Sigmoid colon (tissue), 7 donors: ENCODE measurements at places on chromosomes 6 and 20. TPM values are rescaled to one million over a fixed set of nuclear protein-coding genes. Genes with fewer than 3 reads are reported as not detected.

DNA sequence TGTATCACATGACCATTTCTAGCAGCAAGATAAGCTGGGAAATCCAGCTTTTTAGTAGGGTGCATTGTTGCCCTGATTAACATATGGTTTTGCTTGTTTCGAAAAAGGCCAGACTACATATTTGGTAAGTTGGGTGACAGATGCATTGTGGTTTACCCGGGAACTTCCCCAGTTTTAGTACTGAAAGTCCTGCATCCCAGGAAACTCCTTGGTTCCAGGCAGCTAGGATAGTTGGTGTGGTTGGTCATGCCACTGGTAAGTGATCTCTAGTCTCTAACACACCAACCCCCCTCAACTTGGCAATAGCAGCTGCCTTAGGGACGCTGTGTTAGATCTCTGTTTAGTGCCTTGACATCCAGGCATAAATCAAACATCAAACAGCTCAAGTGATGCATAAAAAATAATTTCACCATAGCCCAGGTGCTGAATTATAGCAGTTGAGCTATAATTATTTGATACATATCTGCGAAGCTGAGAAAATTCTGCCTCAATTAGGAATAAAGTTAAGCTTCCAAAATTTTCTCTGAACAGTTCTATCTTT is 216.5 kb downstream of the TFAP2C start:
- H3K36me3 ChIP-seq: no peaks in the 10 kb centered on the region
- no peaks in the 10 kb centered on the region for H3K27me3 ChIP-seq
- H3K4me1 ChIP-seq: peaks cover 45% of the 10 kb centered on the region

DNA sequence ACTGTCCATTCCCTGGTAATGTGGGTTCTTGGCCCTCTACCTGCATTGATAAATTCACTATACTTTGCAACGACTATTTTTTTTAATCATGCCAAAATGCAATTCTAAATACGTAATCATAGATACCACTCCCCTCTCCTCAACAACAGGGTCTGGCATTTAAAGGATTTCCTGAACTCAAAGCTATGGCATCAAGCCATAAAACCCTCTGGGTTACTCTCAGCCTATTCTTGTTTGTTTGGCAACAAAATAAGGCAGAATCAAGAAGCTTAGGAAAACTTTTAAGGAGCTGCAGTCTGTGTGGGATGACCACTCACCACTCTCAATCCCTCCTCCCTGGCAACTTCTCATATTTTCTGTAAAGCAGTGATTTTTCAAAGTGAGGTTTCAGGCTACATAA is 669.9 kb upstream of the ID4 start:
- H3K4me1 ChIP-seq: no peaks in the 10 kb centered on the region
- no peak overlapping the region for H3K27ac ChIP-seq
- no peak for DNase-seq
- no peak overlapping the region for H3K4me3 ChIP-seq
- H3K36me3 ChIP-seq: no peaks in the 10 kb centered on the region

The SSTR4 gene
- 0.04 TPM for polyA plus RNA-seq

GRCh38 chr6:8181951-8182845 is 79.8 kb upstream of the EEF1E1 start:
- no peaks in the 10 kb centered on the region for H3K36me3 ChIP-seq
- no peaks in the 10 kb centered on the region for H3K27me3 ChIP-seq
- H3K4me3 ChIP-seq: no peak overlapping the region
- H3K27ac ChIP-seq: no peak overlapping the region
- H3K4me1 ChIP-seq: peaks cover 24% of the 10 kb centered on the region
- no peak for DNase-seq

DNA sequence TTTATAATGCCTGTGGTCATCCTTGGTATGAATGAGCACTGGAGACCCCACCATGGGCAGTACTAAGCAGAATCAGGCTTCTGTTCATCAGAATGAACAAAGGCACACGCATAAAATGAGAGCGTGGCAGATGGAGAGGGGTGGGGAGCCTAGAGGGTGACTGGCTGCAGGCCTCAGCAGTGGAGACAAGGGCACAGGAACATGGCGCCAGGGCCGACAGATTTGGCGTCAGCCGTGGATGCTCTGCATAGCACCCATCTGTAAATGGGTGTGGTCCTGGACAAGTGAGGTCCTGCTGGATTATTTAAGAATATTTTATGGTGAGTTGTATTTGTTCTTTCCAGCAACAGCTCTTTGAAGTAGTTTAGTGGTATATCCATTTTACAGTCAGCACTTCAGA is 33.1 kb downstream of the E2F3 start:
- H3K27me3 ChIP-seq: no peaks in the 10 kb centered on the region
- H3K36me3 ChIP-seq: no peaks in the 10 kb centered on the region
- DNase-seq: no peak
- no peak overlapping the region for H3K27ac ChIP-seq
- no peaks in the 10 kb centered on the region for H3K4me1 ChIP-seq

- no peak overlapping the region for H3K4me3 ChIP-seq
- H3K4me1 ChIP-seq: no peaks in the 10 kb centered on the region
- DNase-seq: no peak
- H3K27me3 ChIP-seq: no peaks in the 10 kb centered on the region
- H3K36me3 ChIP-seq: no peaks in the 10 kb centered on the region
- no peak overlapping the region for H3K27ac ChIP-seq
These were observed 4.2 kb downstream of the UBE2J1 start for GRCh38 chr6:89348372-89348771.

DNA sequence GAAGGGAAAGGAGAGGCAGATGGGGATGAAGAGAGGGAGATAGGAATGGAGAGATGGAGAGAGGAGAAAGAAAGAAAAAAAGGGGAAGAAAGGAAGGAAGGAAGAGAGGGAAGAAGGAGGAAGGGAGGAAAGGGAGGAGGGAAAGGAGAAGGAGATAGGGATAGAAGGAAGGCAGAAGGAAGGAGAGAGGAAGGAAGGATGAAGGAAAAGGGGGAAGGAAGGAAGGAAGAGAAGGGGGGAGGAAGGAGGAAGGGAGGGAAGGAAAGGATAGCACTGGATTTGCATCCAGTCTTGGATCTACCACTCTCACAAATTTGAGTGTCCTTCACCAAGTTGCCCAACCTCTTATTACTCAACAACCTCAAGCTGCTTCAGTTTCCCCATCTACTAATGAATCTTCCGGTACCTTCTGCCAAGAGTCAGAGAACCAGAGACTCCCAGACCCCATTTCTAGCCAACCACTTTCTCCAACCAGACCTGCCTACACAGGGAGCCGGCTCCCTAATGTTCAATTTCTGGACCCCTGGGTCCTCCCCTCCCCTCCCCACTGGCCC is 79.7 kb upstream of the FOXP4 start:
- peaks cover 15% of the 10 kb centered on the region for H3K27me3 ChIP-seq
- no peak for DNase-seq
- H3K27ac ChIP-seq: no peak overlapping the region

- no peaks in the 10 kb centered on the region for H3K27me3 ChIP-seq
- no peak for DNase-seq
- no peaks in the 10 kb centered on the region for H3K4me1 ChIP-seq
- peak overlapping the region; percentile 6 for H3K4me3 ChIP-seq
- H3K36me3 ChIP-seq: no peaks in the 10 kb centered on the region
- no peak overlapping the region for H3K27ac ChIP-seq
These were observed 54.9 kb downstream of the ZBTB9 start for GRCh38 chr6:33508935-33509926.

DNA sequence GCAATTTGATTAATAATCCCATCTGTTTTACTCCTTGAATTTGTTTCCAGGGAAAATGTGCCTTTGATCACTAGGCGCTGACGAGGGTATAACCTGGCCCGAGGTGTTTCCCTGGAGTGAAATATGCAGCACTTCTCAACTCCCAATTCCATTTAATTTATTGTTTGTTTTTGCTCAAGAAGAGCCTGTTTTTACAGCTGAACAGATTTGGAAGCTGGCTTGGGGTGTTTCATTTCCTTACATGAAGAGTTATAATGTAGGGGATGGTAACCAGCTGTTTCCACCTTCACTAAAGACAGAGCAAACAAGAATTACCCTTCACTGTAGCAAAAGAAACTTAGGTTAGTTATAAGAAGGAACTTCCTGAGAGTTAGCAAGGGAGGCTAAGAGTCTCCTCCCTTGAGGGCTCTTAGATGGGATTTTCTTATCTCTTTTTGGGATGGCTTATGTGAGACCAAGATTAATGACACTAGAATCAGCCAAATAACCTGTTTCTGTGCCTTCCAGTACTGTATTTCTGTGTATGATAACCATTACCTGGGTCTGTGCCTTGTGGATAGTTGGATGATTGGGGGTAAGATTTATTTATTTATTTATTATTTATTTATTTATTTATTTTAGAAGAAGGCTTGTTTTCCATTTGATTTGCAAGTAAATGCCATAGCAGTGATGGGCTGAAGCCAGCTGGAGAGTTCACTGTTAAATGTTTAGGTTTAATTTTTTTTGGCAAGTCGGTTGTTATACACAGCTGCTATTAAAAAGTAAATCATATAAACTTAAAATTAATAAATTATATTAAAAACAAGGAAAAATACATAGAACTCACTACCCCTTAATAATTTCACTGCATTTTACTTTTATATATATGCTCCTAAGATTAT is 162.2 kb upstream of the BMP2 start:
- H3K27ac ChIP-seq: no peak overlapping the region
- no peaks in the 10 kb centered on the region for H3K27me3 ChIP-seq
- H3K4me1 ChIP-seq: no peaks in the 10 kb centered on the region
- no peak overlapping the region for H3K4me3 ChIP-seq
- no peak for DNase-seq
- no peaks in the 10 kb centered on the region for H3K36me3 ChIP-seq
